Inflammatory macrophage treated with lipopolysaccharide for 1 hour (primary cell): ENCODE measurements at places on chromosomes 5 and 9.
A peak's percentile ranks its signal among the peaks of the same experiment; 100 is the strongest.

- DNase-seq: no peak
These were observed 731.5 kb upstream of the CDH9 start for GRCh38 chr5:27769748-27770402.

DNA sequence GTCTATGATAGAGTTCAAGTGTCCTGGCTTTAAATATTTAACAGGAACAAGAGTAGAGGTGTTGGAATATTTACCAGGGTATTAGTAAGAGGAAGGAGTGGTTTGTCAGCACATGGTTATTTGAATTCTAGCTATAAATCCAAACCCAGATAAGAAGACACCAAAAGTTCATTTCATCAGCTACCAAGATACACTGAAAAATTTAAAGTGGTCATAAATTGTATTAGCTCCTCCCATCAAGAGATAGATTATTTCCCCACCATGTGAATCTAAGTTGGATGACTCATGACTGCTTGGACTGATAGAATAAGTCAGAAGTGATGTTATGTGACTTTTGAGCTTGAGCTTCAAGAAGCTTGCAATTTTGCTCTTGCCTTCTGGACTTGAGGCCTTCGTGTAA lies 72.1 kb upstream of the GRAMD2B start:
- DNase-seq: no peak

GRCh38 chr5:65799857-65800256 lies 77.9 kb downstream of the NLN start:
- DNase-seq: no peak

- DNase-seq: no peak
These were observed 143.5 kb downstream of the GHR start for GRCh38 chr5:42566652-42567295.

DNA sequence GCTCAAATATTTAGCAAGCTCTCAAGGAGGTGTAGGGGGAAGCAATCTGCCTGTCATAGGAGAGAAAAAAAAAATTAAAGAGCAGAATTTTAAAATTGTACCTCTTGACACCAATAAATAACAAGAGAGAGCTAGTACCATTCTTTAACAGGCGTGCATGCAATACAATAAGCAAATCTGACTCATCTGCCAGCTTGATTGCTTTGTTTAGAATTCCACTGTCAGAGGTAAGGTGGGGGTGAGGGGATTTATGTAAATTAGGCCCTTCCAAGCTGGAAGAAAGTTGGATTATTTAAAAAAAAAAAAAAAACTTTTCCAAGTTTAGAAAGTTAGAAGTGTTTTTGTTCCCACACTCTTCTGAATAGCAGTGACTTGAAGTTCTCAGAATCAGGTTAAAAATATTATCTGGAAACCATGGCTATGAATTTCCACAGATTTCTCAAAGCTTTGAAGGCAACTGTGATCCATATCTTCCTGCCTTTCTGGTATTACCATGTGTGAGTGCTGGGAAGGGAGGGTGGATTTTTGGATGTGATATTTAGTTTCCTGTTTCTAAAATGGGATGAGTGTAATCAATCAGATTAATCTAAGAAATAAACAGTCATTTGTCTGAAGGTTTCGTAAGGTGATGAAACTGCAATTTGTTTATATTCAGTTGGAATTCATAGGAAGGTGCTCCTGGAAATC lies 477.5 kb downstream of the TLE4 start:
- no peak for DNase-seq

DNA sequence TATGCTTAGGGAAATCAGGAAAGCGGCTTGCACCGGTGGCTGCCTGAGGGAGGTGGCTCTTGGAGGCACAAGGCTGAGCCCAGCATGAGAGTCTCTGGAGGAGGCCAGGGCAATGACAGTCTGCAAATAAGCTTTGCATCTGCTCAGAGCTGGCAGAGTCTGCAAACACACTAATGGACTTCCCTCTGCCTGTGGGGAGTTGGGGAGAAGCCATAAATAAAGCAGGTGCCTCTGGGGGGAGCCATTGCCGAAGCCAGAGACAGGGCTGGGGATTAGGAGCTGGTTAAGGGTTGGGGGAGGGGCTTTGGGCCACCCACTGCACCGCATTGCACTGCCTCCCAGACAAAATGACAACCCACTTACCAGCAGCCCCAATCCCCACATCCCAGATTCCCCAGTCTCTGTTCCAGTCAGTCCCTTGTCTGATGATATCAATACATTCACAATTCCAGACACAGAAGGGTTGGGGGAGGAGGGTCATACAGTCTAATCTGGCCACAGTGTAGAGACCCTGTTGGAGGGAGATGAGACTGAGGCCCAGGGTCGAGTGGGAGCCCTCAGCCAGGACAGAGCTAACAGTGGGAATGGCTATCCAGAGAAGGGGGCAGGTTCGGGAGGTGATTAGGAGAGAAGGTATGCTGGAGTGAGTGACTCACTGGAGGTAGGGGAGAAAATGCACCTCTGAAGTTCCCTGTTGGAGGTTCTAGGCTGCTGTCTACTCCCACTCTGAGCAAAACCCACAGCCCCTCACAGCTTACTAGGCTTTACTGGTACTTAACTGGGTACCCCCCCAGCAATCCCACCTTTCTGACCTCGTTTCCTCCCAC lies 53.7 kb downstream of the PAX5 start:
- no peak for DNase-seq

DNA sequence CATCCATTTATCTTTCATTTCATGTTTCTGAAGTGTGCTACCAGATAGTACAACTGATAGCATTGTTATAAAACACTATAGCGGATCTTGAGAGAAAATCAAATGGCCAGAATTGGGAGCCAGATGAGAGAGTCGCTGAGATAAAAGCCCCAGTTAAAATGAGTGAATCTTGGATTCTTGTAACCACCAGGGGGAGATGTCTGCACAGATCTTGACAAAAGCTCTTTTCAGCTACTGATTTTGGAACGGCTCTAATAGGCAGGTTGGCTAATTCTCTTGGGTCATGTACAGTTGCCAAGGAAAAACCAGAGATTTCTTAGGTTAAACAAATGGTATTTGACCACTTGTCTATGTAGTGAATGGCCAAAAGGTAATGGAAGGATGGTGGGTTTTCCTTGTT lies 21.7 kb downstream of the F2RL2 start:
- DNase-seq: peak; percentile 79

GRCh38 chr5:9423571-9423970 lies 122.3 kb downstream of the SEMA5A start:
- no peak for DNase-seq

DNA sequence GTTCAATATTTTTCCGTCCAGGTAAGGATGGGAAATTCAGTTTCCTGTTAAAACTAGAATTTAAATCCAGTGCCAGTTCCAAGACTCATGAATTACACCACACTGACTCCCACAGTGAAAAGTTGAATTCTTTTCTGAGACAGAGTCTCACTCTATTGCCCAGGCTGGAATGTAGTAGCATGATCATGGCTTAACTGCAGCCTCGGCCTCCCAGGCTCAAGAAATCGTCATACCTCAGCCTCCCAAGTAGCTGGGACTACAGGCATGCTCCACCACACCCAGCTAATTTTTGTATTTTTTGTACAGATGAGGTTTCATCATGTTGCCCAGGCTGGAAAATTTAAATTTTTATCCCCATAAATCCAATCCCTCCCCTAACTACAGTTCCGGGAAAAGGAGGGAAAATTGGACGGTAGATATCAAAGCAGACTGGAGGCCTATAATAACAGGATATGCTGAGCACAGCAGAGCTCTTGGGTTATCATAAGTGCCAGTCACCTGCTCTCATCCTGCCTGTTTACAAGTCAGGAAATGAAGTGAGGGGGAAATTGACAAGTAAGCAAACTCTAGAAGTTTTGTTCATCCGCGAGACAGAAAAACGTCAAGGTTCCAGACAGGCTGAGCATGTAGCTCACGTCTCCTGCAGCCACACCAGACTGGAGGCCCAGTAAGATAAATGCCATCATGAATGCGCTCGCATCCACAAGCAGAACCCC lies 105.7 kb downstream of the UGCG start:
- DNase-seq: no peak

DNA sequence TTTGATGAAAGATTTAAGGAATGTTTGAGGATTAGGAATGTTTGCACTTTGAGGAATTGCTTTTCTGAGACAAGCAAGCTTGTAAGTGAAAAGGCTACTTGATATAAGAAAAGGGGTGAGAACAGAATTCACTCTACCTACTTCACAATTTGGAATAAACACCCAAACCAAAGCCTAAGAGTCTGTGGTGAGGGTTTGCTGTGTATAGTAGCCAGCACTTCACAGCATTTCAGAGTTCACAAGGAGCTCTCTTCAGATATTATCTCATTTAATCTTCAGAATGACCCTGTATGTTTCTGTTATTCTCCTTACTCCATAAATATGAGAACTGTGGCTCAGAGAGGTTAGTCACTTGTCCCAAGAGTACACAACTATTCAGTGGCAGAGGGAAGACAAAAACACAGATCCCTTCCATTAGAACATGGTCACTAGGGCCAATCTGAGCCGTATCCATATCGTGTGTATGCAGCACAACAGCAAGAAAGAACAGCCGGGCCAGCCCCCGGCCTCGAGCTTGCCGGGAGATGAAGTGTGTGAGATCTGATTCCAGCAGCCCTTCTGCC lies 92.4 kb downstream of the FRMD3 start:
- no peak for DNase-seq

DNA sequence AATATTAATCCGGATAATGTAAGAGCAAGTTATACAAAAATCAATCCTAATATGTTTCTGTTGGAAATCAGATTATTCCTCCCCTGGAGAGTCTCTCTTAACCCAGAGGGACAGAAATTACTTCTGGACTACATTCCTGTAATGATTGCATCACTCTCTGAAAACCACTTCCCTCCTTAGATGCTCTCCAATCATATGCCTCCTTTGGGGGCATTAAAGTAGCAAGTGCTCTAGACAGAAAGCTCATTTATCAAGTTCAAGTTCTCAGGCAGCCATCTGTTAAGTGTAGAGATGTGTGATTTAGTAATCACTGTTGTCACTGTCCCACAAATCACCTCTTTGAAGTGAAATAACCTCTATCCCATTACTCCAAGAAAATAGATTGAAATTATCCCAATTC lies 247.1 kb downstream of the SLCO4C1 start:
- DNase-seq: peak; percentile 2

- DNase-seq: peak; percentile 31
These were observed 13.1 kb upstream of the IFNA5 start for GRCh38 chr9:21317956-21318923.

DNA sequence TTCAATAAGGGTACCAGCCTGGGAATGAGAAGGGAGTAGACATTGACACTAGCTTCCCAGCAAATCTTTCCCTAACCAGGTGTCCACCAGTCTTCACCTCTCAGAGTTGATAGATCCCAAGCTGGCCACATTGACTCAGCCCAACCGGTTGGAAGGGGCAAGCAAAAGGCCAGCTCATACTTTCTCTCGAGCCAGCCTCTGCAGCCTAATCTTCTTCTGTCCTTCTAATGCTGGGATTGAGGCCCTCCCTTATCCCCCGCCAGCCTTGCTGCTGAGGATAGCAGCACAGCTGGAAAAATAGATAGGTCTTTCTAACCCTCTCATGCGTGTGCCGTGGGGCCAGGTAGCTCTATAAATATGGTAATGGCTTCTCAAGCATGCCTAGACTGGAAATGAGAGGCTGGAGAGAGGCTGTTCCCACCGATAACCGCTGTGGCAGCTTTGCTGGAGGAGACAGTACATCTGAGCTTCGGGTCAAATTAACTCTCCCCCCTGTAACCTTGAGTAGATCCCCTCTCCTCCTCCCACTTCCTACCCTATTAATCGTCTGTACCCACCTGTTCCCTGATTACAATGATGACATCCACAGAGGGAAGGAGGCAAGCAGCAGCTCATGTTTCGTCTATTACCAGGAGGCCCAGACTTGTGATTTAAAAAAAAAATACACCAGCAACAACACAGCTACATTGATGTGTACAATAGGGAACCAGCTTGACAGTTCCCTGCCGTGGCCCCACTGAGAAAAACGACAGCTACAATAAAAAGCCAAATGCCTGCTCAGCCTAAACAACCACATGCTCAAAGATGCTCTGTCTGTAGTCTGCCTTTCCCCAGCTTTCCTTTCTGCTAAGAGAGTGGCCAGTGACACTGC lies 219.9 kb upstream of the BRINP1 start:
- no peak for DNase-seq

GRCh38 chr9:92659601-92660000 lies 10.3 kb downstream of the IPPK start:
- DNase-seq: no peak

DNA sequence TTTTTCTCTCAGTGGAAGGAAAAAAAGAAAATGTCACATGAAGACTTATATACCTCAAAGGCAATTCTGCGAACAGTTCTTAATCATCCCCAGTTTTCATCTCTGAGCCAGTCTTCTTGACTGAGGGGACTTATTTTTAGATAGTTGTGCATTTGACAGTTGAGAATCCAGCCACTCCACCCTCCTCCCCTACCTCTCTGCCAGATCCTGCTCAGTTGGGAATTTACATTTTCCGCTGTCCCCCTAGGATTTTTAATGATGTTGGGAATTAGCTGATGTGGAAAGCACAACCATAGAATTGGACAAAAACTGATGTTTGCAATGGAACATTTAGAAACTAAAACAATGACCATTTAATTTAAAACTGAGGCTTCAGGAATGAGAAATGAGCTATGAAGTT lies 194.3 kb upstream of the PIK3R1 start:
- DNase-seq: no peak

DNA sequence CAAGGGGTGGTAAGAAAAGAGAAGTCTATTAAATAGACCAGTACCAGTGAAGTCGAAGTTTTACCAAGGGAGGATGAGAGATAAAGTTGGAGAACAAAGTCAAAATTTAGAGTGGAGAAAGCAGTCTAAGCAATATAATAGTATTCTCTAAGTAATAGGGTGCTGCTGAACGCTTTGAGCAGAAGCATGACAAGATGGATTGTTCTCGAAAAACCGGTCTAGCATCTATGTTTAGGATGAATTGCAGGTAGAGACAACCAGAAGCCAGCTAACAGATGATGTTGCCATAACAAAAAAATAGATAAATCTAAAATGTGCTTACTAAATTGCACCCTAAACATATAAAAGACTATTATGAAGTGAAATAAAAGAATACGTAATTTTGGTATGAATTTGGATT lies 237.0 kb downstream of the PRELID2 start:
- DNase-seq: no peak

GRCh38 chr9:78144663-78145377 lies 91.1 kb upstream of the CEP78 start:
- DNase-seq: peak; percentile 8

- DNase-seq: no peak
These were observed 2.4 kb downstream of the TPM2 start for GRCh38 chr9:35687306-35687705.

GRCh38 chr9:132443951-132444607 lies 34.1 kb downstream of the CFAP77 start:
- no peak for DNase-seq

DNA sequence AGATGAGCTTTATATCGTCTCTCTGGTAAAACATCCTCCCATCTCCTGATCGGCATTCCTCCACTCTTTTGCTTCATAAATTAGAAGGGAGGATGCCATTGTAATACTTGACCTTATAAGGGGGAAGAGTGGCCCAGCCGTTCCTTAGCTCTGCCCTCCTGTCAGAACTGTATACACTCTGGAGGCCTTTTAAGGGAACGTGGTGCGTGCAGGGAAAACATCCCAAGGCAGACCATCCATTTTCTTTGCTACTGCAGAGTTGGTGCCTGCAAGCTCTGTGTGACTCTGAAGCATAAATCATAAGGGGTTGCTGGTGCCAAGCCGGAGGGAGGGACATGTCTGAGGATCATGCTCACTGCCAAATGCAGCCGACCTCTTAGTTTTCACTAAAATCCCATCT lies 90.4 kb downstream of the PGM5 start:
- no peak for DNase-seq

- no peak for DNase-seq
These were observed 775.4 kb downstream of the MTRR start for GRCh38 chr5:8644377-8644776.

- no peak for DNase-seq
These were observed 335.5 kb downstream of the FBXL7 start for GRCh38 chr5:15835514-15835913.

- no peak for DNase-seq
These were observed 180.8 kb downstream of the ASTN2 start for GRCh38 chr9:117234103-117234502.
